Stimulated activated CD4-positive, alpha-beta T cell treated with anti-CD3 and anti-CD28 coated beads, TNF-alpha, amount 100 ng/mL, for 4 hours (primary cell): ENCODE measurements at places on chromosomes 2 and 18.

DNA sequence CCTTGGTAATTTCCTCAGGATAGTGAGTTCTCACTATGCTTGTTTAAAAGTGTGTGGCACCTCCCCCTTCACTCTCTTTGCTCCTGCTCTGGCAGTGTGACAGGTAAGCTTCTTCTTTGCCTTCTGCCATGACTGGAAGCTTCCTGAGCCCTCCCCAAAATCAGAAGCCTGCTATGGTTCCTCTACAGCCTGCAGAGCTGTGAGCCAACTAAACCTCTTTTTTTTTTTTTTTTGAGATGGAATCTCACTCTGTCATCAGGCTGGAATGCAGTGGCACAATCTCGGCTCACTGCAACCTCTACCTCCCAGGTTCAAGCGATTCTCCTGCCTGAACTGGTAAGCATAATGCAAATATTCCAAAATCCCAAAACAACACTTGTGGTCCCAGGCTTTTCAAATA lies 80.0 kb downstream of the SOWAHC start:
- no peak for DNase-seq

DNA sequence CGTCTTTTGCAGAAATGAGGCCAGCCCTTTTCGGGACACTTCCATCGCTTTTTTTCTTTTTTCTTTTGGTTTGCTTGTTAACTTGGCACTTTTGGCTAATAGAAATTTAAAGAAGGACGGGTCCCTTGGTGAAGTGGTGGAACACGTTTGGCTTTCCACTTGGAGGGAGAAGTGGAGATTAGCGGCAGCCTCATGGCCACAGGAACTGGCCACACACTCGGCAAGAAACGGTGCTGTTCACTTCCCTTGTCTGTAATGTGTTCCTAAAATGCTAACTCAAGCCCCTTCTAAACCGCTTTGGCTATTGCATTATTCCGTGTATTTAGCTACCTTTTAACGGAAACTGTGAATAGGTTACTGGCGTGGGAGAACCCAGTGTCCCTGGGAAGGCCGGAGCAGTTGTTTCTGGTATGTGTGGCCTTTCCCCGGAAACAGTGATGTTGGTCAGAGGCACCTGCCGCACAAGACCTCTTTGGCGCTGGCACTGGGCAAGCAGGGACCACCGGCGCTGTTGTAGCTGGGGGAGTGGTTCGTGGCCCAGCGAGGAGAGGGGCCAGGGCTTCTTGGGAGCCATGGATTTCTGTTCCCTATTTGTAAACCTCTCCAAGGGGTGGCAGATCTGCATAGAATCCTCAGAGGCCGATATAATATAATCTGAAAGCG lies 981 bp downstream of the RAMP1 start:
- no peak for DNase-seq

DNA sequence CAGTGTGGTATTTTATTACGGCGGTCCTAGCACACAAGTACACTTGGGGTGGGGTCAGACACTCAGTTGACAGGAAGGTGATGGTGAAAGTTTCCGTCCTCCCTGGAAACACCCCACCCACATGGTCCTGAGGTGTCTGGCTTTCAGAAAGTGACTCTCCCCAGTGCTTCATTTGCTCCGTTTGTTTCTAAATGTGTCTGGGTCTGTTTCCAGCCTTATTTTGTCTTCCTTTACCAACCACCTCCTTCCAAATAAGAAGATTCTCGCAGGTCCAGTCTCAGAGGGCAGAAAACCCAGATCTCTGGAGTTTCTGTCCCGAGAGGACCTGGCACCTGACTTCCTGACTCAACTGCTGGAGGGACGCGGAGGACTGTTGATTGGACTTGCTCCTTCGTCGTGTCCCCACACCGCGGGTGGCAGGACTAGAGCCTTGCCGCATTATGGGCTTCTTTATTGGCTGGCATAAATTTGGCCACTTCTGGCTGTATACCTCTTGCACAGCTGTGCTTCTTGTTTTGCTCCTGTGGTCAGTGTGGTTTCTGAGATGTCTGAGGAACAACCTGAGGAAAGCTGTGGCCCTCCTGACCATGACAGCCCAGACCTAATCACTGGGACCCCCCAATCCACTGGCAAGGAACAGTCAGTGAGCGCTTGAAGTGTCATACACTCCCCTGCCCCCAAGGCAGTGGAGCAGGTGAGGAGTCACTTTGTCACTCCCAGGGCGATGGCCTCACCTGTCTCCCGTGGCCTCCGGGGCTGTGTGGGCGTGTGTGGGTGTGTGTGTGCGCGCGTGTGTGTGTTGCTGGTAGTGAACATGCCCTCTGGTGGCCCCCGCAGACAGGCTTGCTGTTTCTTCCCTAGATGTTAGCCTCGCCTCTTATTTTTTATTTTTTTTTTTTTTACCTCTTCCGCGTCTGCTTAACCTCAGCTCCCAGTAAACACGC lies 45.6 kb downstream of the MEX3C start:
- peak; percentile 81 for DNase-seq

DNA sequence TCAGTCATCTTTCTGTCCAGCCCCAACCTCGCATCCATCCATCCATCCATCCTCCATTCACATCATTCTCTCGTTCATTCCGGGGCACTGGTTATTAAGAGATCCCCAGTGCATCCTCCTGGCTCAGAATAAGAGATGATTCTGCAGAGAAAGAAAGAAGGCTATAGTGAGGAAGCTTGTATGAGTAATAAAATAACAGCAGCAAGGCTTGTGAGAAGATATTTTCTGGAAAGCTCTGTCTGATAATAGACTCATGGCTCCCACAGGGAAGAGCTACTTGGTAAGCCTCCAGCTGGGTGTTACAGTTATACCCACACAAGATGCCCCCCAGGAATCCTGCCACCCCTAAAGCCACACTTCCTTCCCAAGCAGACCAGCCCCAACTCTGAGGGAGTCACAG lies 143.2 kb downstream of the MTCL1 start:
- no peak for DNase-seq
